ENCODE measurements at places on chromosomes 13 and 19. TPM values are rescaled to one million over a fixed set of nuclear protein-coding genes. Genes with fewer than 3 reads are reported as not detected.
A peak's percentile ranks its signal among the peaks of the same experiment; 100 is the strongest.

DNA sequence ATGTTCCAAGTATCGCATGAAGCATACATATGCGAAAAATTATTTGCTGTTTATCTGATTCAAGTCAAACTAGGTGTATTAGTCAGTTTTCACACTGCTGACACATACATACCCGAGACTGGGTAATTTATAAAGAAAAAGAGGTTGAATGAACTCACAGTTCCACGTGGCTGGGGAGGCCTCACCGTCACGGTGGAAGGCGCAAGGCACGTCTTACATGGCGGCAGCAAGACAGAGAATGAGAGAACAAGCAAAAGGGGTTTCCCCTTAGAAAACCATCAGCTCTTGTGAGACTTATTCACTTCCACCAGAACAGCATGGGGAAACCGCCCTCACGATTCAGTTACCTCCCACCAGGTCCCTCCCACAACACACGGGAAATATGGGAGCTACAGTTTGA is 13.0 kb upstream of the PROZ start:
- no peaks in the 10 kb centered on the region for H3K36me3 ChIP-seq
- peaks cover 4% of the 10 kb centered on the region for H3K27me3 ChIP-seq
- no peak for DNase-seq

DNA sequence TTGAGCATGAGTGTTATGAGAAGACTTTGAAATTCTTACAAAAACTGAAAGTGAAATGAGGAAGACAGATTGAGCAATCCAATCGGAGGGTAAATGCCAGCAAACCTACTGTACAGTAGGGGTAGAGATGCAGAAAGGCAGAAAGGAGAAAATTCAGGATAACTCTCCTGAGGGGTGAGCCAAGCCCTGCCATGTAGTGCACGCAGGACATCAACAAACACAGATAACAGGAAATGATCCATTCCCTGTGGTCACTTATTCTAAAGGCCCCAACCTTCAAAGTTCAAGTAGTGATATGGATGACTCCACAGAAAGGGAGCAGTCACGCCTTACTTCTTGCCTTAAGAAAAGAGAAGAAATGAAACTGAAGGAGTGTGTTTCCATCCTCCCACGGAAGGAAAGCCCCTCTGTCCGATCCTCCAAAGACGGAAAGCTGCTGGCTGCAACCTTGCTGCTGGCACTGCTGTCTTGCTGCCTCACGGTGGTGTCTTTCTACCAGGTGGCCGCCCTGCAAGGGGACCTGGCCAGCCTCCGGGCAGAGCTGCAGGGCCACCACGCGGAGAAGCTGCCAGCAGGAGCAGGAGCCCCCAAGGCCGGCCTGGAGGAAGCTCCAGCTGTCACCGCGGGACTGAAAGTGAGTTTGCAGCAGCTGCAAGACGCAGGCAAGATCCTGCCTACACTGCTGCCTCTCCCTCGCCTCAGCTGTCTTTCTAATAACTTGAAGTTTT is at the start of gene TNFSF13B:
TNFSF13B (plus strand) TSS at position 118 of the 728 bp plus-strand sequence; CDS start at position 296, 178 bp downstream.
- no peak within 1 kb of the TSS for H3K27ac ChIP-seq
- H3K27me3 ChIP-seq = no peaks in the 10 kb centered on the region
- H3K4me1 ChIP-seq = peaks cover 13% of the 10 kb centered on the region
- H3K4me3 ChIP-seq = peak within 1 kb of the TSS; percentile 32
- peak; percentile 59 for DNase-seq

DNA sequence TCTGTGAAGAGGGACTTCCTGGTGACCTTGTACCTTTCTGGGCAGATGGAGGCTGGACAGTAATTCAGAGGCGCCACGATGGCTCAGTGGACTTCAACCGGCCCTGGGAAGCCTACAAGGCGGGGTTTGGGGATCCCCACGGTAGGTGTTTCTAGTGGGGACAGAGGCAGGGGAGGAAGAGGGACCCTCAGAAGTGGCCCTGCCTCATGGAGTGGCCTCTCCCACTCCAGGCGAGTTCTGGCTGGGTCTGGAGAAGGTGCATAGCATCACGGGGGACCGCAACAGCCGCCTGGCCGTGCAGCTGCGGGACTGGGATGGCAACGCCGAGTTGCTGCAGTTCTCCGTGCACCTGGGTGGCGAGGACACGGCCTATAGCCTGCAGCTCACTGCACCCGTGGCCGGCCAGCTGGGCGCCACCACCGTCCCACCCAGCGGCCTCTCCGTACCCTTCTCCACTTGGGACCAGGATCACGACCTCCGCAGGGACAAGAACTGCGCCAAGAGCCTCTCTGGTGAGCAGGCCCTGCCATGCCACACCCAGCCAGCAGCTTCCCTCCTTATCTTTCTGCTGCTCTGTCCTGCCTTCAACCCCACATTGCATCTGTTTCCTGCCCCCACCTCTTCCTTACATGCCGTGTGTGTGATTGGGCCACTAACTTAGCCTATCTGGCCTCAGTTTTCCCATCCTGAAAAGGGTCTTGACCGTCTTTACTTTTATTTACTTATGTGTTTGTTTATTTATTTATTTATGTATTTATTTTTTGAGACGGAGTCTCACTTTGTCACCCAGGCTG is 7.3 kb downstream of the ANGPTL4 start:
- H3K36me3 ChIP-seq = no peaks in the 10 kb centered on the region
- H3K27ac ChIP-seq = no peak overlapping the region
- H3K4me3 ChIP-seq = no peak overlapping the region
- peaks cover 4% of the 10 kb centered on the region for H3K27me3 ChIP-seq
- DNase-seq = no peak

GRCh38 chr13:99439850-99440604 is 61.2 kb upstream of the TM9SF2 start:
- peaks cover 2% of the 10 kb centered on the region for H3K27me3 ChIP-seq
- no peak overlapping the region for H3K27ac ChIP-seq
- no peak for DNase-seq

The NAPSA gene
- 0.88 TPM for total RNA-seq

The CTXN1 gene
- 90.6 TPM for total RNA-seq

The FBXO17 gene
- 5.5 TPM for total RNA-seq

The TTC9B gene
- total RNA-seq = 19.5 TPM

The SMG9 gene
- total RNA-seq = 34.1 TPM

Measured in glutamatergic neuron (in vitro differentiated cells).